ENCODE measurements at places on chromosomes 13 and 19.

- no peak for DNase-seq
Measured at GRCh38 chr13:24742294-24742693, 21.7 kb upstream of the RNF17 start.

DNA sequence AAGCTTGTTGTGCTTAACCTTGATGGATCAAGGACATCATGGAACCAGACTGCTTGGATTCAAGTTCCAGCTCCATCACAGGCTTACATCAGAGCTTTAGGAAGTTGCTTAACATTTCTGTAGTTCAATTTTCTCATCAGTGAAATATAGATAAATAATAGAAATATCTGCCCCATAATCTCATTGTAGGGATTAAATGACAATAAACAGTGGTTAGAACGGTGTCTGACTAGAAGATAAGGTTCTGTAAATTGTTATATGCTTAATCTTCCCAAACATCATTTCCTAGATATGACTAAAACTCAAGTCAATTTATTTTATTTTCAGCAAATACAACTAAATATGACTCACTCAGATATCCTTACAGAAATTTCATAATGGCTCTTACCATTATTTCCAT, 83.5 kb downstream of the SLITRK1 start:
- no peak for DNase-seq

GRCh38 chr19:3276341-3276799, 51.9 kb downstream of the CELF5 start:
- DNase-seq = peak; percentile 38

- DNase-seq = no peak
Measured at GRCh38 chr13:65264066-65264465, 1966.1 kb downstream of the PCDH9 start.

DNA sequence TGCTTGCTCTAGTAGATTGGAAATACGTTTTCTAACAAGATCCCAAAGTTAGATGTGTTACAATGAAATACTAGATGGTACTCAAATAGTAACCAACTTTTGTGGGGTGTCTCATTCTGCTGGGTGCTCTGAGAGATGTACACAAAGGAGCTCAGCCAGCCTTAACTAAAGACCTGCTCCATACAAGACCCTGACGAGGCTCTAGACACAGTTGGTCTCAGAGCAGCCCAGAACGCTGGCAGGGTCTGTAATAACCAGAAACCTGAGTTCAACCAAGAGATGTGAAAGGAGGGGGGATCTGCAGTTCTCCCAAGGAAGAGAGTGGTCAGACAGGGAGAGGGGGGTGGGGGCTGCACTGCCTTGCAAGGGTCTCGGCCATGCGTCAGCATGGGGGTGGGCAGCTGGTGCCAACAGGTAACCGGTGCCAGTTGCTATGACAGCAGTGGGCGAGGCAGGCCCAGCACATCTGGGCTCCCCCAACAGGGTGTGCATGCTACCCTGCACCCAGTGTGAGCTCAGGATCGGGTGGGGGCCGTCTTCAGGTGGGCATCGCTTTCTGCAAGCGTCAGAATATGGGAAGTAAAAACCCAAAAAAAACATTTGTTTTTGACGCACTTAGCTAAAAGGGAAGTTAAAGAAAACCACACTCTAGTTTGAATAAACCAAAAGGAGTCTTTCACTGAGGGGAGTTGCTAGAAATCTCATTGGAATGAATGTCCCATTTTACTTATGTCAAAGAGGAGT, 68.0 kb upstream of the GPR183 start:
- no peak for DNase-seq

- DNase-seq = no peak
Measured at GRCh38 chr19:43499042-43499441, 5.5 kb downstream of the PHLDB3 start.

DNA sequence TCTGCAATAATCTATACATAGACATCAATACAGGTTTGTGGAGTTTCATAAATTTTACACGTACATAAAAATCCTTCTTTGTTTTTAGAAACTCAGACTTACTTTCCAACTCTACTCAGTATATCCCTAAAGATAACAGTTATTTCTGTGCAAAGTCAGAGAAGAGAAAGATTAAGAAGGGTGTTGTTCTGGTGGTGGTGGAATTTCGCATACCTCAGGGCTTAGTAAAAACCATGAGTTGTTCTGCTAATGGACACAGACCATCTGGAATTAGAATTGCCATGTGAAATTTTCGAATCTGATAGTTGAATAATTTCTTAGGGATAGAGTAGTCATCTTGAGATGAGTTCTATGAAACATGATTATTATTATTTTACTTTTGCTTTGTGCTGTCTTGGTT, 102.7 kb downstream of the ZAR1L start:
- DNase-seq = no peak

GRCh38 chr13:80336776-80337287, 4.1 kb downstream of the SPRY2 start:
- no peak for DNase-seq

- DNase-seq = no peak
Measured at GRCh38 chr13:83881140-83881684, 1.1 kb downstream of the SLITRK1 start.

- no peak for DNase-seq
Measured at GRCh38 chr19:30009013-30009412, 67.0 kb downstream of the URI1 start.

- no peak for DNase-seq
Measured at GRCh38 chr13:75704194-75704926, 68.2 kb downstream of the LMO7 start.

DNA sequence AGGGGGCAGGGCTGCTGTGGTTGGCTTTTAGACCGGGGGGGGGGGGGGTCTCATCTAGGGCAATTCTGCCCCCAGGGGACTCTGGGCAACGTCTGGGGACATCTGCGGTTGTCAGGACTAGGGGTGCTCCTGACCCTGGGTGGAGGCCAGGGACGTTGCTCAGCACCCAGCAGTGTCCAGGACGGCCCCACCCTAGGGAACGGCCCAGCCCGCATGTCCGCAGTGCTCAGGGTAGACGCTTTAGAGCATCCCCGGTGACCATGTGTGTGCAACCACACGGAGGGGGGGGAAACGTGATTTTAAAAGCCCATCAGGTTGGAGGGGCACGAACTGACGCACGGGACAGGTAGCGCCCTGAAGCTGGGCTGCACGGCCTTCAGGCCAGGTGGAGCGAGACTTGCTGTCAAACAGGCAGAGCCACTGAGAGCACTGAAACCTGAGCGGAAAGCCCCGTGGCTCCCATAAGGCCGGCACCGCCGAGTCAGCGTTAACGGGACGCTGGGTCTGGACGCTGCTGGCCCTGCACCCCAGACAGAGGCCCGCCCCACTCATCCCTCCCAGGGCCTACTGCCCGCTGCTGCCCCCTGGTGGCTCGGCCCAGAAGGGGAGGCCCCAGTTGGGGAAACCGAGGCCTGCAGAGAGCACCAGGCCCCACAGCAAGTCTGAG, 8.3 kb downstream of the CACTIN start:
- DNase-seq = peak; percentile 45

DNA sequence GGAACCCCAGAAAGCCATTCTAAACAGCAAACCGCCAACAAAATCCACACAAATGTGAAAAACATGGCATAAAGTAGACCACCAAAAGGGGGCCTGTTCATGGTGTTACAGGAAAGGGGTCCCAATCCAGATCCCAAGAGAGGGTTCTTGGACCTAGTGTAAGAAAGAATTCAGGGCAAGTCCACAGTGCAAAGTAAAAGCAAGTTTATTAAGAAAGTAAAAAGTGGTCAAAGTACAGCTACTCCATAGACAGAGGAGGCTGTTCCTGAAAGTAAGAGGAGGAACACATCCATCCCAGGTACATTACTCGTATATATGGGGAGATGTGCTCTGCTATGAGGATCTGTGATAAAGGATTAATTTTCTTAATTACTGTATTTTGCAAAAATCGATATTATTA, 67.8 kb upstream of the SLC15A1 start:
- DNase-seq = no peak

GRCh38 chr13:95191821-95192563, 109.3 kb downstream of the ABCC4 start:
- peak; percentile 56 for DNase-seq

- no peak for DNase-seq
Measured at GRCh38 chr13:78832461-78832860, 173.5 kb upstream of the OBI1 start.

DNA sequence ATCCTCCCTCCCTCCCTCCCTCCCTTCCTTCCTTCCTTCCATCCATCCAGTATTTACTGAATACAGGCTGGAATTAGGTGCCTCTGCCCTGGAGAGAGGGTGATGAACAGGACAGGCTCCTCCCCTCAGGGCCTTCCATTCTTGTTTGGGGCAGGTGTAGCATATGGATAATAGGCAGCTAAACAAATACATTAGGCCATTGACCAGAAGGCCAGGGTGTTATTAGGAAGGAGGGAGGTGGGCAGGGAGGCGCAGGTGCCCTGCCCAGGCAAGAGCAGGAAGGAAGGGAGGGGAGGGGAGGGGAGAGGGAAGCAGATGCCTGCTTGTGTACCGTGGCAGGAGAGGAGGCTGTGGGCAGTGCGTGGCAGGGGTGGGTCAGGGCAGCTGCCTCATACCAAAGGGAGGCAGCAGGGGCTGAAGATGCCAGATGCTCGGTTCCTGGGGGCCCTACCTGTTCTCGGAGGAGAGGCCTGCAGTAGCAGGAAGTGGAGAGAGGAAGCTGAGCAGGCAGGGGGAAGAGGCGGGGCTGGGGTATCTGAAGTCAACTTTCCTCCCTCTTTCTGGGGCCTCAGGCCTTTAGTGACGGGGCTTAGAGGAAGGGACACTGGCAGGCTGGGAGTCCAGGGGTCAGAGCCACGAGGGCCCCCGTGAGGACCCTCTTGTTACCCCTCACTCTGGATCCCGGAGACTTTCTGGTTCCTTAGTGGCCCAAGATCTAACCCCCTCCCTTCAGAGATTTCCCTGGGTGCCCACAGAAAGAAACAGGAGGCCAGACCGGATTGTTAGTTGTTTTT, at the start of gene RINL:
TSS of gene RINL (minus strand) at position 495 of the 794 bp plus-strand sequence. CDS start 1,533 bp downstream, outside the sequence.
- peak; percentile 53 for DNase-seq

GRCh38 chr19:11142528-11143171, 12.9 kb downstream of the SPC24 start:
- DNase-seq = no peak
